ENCODE measurements at places on chromosomes 7 and 10.

DNA sequence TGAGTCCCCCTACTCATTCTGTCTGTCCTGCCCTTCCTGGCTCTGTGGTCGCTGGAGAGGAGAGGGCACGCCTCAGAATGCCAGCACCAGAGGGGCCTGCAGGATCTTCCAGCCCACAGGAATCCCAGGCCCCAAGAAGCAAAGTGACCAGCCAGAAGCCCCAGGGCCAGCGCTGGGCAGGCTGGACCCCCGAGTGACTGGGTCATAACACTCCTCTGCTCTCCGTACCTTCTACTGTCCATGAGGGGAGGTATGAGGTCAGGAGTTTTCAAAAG is 102.6 kb upstream of the GPR26 start:
- no peak for DNase-seq

GRCh38 chr10:78194539-78195402 is 161.1 kb downstream of the RPS24 start:
- DNase-seq, result no peak

GRCh38 chr7:141702047-141702567 is at the start of gene DENND11:
TSS of gene DENND11 (minus strand) at chr7:141702166. CDS start at chr7:141702153, 13 bp downstream.
- DNase-seq, result peak; percentile 5

DNA sequence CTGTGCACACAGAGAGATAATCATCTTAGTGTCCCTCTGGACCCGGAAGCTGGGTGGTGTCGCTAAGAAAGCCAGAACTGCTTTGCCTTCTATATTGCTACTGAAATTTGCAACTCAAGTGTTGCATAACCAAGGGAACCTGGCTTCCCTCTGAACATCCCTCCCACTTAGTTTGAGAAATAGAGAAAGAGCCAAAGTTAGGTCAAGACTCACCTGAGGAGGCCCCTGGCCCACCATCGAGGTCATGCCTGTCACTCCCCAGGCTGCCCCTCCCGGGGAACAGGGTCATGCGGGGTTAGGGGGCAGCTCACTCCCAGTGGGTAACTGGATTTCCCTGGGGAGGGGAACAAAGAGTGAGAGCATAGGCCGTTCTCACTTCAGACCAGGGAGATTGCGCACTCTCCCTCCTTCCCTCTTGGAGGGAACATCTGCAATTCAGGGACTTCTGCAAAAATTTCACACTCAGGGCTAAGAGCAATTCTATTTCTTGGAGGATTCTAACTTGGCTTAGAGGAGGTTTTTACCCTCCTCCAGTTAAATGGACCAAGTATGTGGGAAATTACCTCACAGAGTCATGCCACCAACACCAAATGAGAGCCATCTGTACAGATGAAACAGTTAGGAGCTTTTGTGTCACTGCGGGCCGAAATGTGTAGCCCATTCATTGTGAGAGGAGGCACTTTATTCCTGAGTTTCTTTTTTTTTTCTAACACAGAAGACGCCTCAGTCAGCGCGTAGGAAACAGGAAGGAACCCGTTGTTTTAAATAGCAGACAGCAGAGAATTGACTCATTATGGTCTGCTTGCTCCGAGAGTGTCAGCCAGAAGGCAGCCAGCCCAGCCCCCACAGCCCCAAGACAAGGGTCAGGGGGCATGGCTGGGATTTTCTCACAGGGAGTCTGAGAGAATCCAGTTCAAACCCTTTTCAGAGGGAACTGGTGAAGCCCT is 221.3 kb downstream of the ARHGAP12 start:
- no peak for DNase-seq

- no peak for DNase-seq
These were observed 3.7 kb upstream of the CALU start for GRCh38 chr7:128735436-128735835.

GRCh38 chr7:26083113-26083512 is 68.9 kb upstream of the NFE2L3 start:
- no peak for DNase-seq

GRCh38 chr10:97633921-97634320 is 621 bp upstream of the MORN4 start:
- DNase-seq, result no peak

GRCh38 chr7:108226816-108227299 is 96.7 kb upstream of the LAMB4 start:
- DNase-seq, result no peak

DNA sequence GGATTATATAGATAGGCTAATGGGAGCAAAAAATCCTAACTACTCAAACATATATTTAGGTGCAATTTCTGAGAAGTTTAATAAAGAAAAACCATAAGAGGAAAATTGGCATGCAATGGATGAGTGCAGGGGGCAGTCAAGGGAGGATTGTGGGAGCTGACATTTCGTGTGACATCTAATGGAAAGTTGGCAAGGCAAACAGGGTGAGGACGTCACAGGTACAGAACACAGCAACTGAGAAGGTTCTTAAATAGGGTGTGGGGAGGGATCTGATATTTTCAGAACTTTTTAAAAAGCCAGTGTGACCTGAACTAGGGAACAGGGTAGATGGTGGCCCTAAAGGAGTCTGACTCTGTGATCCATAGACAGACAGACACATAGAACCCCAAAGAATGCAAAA is 194.9 kb upstream of the GLI3 start:
- no peak for DNase-seq

- DNase-seq, result no peak
These were observed 8.7 kb upstream of the IL6 start for GRCh38 chr7:22718200-22718711.

Measured in stimulated activated CD8-positive, alpha-beta memory T cell treated with anti-CD3 and anti-CD28 coated beads, Interleukin-4, amount 100 ng/mL, for 1 hour (primary cell).